ENCODE measurements at places on chromosomes 5 and 9.

GRCh38 chr9:107312376-107313050 is 29.4 kb downstream of the RAD23B start:
- no peak for DNase-seq

DNA sequence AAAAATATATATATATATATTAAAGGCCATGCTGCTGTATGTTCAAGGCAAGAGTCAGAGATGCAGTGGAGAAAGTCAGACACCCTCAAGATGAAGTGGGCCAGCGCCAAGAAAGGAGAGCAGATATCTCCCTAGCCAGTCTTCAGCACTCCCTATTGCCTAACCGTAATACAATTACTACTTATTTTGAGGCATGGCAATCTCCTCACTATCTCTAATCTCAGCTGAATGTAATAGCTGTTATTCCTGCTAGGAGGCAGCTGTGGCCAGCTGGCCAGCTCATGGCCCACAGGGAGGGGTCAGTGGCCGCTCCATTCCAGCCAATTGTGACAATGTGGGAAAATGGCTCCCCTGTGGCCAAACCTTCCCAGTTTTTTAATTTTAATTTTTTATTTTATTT is 87.5 kb upstream of the FBXW11 start:
- DNase-seq: no peak

GRCh38 chr5:88544136-88544645 is 275.5 kb upstream of the TMEM161B start:
- DNase-seq: no peak

DNA sequence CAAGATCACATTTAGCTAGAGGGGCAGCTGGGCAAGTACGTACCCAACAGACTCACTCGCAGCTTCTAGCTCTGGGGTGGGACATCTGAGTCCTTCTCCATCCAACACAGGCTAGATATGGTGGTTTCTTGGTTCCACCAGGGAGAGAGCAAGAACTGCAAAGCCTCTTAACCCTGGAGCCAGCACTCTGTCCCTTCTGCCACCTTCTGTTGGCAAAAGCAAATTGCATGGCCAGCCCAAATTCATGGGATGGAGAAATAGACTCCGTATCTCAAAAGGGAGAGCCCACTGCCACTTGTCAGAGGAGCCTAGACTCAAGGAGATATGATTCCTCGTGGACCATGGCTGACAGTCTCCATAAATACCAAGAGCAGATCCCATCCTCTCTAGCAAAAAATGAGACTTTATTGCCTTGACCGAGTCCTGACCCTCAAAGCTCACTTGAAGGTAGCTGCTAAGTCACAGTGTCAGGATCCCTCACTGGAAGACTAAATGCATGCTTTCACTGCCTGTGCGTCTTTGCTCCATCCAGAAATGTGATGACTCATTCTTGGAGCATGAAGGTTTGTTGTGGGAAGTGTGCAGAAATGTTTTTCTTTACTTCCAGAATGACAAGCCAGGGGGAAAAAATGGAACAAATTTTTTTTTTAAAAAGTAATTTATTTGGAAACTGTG is 28.8 kb upstream of the ROR2 start:
- DNase-seq: no peak

- no peak for DNase-seq
These were observed 516.6 kb downstream of the RAB3C start for GRCh38 chr5:59099270-59099994.

DNA sequence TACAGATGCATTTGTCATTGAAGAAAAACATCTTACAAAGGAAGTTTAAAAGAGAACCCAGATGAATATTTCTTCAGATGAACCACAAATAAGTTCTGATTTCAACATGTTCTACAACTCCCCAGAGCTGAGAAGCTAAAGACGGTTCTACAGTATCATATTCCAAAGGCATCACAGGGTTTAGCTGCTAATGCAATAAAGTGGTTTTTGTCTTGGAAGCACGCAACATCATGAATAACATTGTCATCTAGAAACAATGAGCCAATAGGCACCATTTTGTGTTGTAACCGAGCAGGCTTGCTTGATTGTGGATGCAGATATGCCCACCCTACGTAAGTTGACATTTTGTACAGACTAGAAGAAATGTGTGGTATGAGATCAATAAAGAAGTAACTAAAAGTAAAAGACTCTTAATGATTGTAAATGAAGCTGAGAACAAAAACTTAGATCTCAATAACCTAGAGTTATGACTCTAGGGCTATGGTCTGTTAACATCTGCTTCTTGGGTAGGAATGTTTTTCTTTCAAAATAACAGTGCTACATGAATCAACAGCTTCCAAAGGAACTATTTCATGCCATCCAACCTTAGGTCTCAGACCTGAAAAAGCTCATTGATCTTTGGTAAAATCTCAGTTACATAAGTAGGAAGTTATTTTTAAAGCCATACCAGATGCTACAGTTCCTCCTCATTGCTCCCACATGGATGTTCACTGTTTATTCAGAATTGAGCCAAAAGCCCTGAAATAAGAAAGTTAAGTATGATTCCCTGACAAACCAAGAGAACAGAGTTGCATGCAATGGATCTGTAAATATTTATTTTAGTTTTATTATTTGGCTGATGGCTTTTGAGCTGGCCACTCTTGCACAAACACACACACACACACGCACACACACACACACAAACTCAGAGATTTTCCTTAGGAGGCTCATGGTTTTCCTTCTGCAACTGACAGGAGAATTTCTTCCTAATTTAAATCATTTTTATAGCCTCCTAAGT is 118.7 kb upstream of the SLCO6A1 start:
- no peak for DNase-seq

- DNase-seq: no peak
These were observed 118.7 kb downstream of the ZNF462 start for GRCh38 chr9:106981396-106982287.

DNA sequence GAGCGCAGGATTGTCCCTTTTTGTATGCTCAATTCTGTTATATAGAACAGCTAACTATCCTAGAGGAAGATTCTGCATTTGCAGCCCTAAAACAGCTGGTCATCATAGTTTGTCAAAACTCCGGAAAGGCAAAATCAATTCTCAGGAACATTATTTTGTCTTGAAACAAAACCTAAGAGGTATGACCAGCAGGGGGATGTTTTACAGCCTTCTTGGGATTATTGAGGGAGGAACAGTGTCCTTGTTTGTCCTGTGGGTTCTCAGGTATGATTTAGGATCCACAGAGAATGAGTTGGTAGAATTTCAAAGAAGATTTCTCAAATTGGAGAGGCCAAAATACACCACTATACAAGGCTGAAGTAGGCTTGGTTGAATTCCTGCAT is 136.4 kb downstream of the ZSWIM6 start:
- no peak for DNase-seq

DNA sequence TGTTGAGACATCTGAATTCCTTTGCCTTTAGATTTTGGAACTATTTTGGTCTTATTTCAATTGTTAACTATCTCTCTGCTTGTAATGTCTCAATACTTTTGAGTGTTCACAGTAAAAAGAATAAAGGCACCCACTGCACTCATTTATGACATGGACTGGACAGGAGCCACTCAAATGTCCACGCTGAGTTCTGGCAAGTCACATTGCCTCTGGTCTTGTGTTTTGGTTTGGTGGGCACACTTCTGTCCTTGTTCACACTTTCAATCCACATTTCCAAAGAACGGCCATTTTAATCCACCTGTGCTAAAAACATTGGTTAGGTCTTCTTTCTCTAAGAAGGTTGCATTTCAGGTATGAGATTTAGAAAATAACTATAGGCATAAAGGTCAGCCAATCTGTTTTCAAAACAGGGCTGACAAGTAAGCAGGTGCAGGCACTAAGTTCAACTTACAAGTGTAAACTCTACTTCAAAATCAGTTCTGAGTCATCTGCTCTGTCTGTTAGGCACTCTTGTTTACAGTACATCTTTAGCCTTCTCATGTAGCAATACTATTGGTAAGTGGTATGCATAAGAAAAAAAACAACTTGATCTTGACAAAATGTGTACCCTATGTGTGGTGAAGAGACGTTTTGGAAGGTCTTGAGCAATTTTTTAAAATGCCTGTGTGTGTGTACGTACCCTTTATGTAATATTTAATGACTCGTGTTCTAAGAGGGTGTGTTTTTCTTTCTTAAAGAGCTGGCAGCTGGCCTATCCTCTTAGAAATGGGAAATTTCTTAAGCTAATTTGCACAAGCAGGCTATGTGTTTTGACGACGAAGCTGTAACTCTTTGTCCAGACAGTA is 31.5 kb upstream of the ZFAND5 start:
- no peak for DNase-seq

- peak; percentile 61 for DNase-seq
These were observed at the start of gene ANGPTL2 for GRCh38 chr9:127122176-127123063. Gene ANGPTL2, minus strand, starts transcription at chr9:127122635. Its CDS starts 13,904 bp downstream, at chr9:127108731.

GRCh38 chr9:93248386-93249040 is 64.6 kb downstream of the WNK2 start:
- DNase-seq: no peak

DNA sequence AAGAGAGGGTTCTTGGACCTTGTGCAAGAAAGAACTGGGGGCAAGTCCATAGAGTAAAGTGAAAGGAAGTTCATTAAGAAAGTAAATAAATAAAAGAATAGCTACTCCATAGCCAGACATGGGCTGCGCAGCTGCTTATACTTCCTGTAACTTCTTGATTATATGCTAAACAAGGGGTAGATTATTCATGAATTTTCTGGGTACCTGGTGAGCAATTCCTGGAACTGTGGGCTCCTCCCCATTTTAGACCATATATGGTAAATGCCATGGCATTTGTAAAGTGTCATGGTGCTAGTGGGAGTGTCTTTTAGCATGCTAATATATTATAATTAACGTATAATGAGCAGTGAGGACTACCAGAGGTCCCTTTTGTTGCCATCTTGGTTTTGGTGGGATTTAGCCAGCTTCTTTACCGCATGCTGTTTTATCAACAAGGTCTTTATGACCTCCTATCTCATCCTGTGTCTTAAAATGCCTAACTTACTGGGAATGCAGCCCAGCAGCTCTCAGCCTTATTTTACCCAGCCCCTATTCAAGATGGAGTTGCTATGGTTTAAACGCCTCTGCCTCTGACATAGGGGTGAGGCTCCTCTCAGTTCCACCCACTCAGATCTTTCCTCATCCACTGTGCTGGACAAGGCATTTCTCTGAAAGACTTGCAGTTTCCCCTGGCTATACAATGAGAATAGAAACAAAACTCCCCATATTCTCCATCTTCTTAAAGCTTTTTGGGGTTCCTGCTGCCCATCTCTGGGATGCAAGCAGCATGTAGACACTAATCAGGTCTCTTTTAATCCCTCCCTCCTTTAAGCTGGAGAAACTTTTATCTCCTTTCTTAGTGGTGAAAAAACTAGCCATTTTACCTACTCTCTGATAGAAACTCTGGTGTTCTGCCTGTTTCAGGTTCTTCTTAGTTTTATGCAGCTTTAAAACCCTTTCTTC is 91.2 kb downstream of the ARRDC3 start:
- no peak for DNase-seq

- no peak for DNase-seq
These were observed 34.3 kb downstream of the BARHL1 start for GRCh38 chr9:132616725-132617124.

DNA sequence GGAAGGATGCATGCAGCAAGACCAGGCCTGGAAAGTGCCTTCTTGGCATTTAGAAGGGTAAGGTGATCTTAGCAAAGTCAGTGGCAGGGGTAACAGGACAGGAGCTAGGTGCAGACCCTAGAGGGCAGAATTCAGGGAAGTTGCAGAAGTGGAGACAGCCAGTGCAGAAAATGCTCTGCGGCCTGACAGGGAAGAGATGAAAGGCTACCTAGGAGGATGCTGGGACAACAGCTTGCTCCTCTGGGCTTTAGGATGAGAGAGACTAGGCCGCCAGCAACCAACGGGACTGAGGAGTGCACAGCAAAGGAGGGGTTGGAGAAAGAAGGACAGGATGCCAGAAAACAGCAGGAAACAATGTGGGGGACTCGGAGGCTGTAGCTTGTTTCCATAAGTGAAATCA is 219.9 kb downstream of the FSTL4 start:
- DNase-seq: no peak

- no peak for DNase-seq
These were observed 68.9 kb downstream of the MACROH2A1 start for GRCh38 chr5:135329913-135330797.

GRCh38 chr5:79273341-79273740 is 37.4 kb downstream of the JMY start:
- no peak for DNase-seq

DNA sequence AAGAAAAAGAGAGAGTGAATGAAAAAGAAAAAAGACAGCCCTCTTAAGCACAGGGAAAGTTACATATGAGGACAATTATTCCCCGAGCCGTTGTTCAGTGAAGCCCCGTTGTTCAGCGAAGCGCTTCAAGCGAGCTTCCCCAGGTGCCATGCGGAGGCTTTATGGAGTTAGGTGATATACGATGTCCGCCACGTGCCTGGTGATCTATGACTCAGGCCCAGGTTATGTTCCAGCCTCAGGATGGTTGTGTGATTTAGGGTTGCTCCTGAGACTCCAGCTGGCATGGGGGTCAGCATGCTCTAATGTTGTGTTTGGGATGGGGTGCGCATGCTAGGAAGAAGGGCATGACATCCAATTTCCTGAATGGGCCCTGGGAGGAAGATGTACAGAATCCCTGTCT is 365.6 kb downstream of the CDK5RAP2 start:
- no peak for DNase-seq

DNA sequence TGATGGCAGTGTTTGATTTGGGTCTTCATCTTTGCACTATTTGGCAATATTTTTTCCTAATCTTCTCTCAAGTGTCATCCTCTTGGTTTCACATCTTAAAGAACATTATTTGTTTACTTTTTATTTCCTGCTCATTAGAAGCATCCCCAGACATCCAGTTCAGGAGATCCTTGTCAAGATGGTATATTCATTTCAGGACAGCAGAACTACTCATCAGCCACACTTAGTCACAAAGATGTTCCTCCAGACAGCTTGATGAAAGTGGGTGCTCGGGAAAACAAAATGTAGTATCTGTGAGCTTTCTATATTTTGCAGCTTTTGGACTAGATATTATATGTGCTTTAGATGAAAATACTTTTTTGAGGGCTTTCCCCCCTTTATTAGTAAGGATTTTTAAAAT is 72.1 kb upstream of the SREK1 start:
- DNase-seq: no peak

GRCh38 chr9:19104515-19105282 is 2.0 kb upstream of the HAUS6 start:
- no peak for DNase-seq

- DNase-seq: no peak
These were observed 5.5 kb downstream of the SMC2 start for GRCh38 chr9:104099630-104100029.

DNA sequence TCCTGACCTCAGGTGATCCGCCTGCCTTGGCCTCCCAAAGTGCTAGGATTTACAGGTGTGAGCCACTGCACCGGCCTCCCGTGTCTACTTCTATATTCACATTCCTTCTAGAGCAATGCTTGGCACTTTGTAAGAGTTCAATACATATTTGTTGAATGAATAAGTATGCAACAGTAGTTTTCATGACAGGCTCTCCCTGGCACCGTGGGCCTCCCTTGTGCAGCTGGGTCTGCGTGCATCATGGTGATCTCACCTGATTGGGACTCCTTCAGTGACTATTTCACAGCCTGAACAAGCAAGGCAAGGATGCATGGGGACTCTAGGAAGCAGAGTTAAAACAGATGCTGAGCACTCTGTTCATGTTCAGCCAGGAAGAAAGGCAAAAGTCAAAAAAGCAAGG is 6.8 kb upstream of the ZBTB34 start:
- no peak for DNase-seq

GRCh38 chr5:107935645-107936044 is 264.9 kb upstream of the EFNA5 start:
- DNase-seq: no peak

All from GOT3 (cell line).